ENCODE measurements at places on chromosomes 5 and 9. TPM values are rescaled to one million over a fixed set of nuclear protein-coding genes. Genes with fewer than 3 reads are reported as not detected.
A peak's percentile ranks its signal among the peaks of the same experiment; 100 is the strongest.

The CTSL gene
- total RNA-seq: 402 TPM

The CCDC152 gene
- 0.89 TPM for total RNA-seq

The LRRC19 gene
- total RNA-seq: not detected

DNA sequence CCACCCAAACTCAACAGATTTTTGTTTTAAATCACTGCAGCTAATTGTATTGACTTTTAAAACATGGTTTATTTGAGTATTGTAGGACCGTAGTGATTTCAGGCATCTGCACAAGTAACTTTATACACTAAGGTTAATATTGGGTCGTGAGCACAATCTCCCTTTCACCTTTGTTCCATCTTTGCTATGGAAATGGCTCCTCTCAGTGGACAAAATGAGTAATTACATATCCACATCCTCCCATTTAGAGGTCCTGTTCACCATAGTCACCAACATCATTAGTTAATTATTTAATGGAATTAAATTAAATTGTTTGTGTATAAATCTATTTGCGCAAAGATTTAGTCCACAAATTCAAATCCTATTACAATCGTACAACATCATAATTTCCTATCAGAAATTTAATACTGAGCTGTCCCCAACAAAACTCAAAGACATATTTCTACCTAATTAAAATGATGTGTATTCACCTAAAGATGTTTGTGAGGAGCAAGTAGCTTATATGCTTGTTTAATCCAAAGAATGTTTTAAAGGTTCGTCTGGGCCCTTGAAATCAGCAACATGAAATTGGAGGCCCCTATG lies 173.0 kb upstream of the DAPK1 start:
- DNase-seq: peak; percentile 75

- DNase-seq: peak; percentile 56
Measured at GRCh38 chr9:4382722-4383317, 83.0 kb upstream of the GLIS3 start.

DNA sequence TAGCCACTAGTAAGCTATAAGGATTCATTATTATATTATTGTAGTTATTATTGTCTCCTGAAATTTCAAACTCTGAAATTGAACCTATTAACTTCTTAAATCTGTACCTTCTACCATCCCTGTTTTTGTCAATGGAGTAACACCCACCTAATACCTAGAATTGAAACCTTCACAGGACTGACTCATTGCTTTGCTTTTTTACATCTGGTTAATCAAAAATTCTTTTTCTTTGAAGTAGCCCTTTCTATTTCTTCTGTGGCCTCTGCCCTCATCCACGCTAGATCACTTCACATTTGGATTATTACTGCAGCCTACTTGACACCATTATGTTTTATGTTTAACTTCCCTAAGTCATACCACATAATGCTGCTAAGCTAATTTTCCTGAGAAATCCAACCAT lies 35.6 kb downstream of the RBM27 start:
- peak; percentile 1 for DNase-seq

GRCh38 chr9:86946201-86947145 lies 833 bp downstream of the GAS1 start:
- DNase-seq: peak; percentile 93

Measured in GM23248 (cell line).